ENCODE measurements at places on chromosomes 2 and 18.
A peak's percentile ranks its signal among the peaks of the same experiment; 100 is the strongest.

DNA sequence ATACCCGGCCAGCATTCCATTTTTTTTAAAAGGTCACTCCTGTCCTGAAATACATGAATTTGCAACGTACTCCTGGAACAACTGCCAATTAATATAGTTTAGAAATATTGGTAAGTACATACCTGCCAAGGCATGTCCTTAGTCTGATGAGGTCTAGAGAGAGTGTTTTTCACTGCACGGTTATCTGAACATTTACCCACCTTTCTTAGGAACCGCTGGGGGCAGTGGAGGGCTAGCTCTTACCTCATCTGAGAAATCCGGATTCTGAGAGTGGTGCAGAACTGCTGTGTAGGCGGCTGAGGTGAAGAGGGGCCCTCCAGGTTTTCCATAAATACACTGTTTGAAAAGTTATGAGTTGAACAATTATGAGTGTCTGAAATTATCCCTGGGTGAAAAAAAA, 133.1 kb upstream of the CCDC195 start:
- no peak for DNase-seq

DNA sequence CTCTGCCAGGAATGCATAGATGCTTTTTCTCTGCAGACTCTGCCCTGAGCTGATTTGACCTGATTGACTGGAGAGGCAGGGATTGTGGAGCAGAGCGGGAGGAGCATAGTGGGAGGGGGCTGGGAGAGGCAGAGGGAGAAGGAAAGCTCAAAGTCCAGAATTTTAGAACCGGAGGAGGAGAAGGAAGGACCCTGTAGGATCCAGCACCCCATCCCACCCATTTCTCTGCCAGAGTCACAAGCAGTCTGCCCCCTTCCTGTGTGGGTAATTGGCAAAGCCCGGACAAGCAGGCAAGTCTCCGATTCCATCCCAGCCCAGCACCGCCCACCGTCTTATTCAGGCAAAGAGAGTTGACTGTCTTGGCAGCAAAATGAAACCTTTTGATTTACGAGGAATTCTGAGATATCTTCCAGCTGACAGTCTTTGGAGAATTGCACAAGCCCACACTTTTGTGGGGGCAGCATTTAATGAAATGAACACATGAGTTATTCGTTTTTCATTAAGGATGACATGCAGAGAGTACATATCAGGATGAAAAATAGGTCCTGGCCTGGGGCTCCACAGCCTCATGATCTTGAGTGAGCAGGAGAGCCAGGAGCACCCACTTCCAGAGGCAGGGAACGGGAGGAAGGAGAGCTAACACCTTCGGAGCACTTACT, 103.1 kb downstream of the MCFD2 start:
- DNase-seq = peak; percentile 97

- no peak for DNase-seq
These were observed 1030.1 kb upstream of the POU3F3 start for GRCh38 chr2:103823847-103824246.

DNA sequence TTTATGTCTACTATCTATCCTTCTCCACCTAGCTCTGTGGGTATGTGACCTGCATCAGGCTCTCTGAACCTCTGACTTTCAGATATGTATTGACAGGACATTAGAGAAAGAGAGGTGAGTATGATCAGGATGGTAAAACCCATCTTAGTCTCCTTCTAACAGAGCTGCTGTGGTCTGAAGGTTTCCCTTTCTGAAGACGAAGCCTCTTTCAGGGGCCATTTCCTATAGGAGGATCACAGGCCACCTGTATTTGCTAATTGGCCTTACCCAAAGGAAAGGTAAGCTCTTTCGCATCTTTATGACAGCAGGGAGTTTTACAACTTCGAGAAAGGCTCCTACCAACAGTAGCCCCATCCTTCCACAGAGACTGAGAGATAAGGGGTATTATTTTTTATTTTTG, 442.9 kb downstream of the KCNJ3 start:
- DNase-seq = no peak

DNA sequence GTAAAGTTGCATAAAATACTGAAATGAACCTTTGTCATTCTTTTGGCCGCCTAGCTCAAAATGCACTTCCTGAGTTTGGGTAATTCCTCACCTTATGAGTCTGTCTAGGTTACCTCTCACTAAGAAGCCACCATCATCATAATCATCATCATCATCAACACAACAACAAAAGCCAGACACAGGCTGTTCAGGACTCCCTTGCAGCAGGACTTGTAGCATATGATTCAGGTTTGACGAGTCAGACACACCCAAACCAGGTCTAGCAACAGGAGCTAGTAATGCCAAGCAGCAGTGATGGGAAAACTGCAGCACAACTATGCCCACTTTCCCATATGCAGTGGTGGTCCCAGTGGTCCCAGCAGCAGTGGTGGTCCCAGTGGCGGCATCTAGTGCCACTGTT, 2.8 kb upstream of the SGO2 start:
- DNase-seq = no peak

Measured in AG10803 (cell line).